ENCODE measurements at places on chromosomes 6 and 20.

- no peak for DNase-seq
These were observed 32.5 kb upstream of the TMEM244 start for GRCh38 chr6:129893640-129894039.

GRCh38 chr6:13434777-13435176 is 52.6 kb downstream of the GFOD1 start:
- DNase-seq: no peak

DNA sequence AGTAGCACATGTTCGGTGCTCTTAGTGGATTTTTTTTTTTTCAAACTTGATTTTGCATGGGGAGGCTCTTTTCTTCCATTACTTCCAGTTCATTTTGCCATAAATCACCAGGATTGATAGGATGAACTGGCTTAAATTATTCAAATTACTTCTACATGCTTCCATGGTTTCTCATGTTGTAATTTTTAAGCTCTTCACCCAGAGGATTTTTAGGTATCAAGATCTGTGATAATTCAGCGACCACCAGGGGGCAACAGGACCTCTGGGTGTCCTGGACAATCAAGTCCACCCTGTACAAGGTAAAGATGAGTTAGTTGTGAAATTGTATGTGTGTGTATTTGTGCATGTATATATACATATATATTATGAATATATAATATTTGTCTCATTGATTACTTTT is 4.2 kb upstream of the EPHA7 start:
- no peak for DNase-seq

GRCh38 chr20:48076747-48077146 is 291.5 kb upstream of the SULF2 start:
- no peak for DNase-seq

DNA sequence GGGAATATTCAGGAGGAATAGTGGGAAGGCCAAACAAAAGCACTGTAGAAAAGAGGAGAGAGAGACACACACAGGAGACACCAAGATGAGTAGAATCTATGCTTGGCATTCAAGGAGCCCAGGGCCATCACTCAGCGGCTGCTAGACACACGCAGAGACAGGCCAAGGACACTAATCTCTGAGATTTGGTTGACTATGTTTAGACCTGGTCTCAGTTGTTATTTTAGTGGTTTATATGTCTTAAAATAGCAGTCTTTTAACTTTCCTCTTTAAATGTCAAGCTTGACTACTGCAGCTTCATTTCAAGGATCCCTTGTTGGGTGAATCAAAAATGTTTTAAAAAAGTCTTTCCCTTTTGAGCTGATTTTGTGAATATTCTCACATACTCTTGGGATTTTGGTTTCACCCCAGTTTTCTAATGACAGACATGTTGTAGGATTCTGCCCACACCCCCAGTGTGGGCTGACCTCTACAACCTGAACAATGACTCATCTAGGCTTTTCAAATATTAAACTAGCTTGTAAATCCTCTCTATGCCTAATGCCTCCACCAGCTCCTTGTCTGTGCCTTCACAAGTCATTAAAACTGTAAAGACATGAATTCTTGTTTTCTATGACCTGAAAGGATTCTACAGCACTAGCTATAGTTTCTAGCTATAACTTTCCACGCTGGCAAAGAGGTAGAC is 142.7 kb upstream of the EXOC2 start:
- DNase-seq: peak; percentile 64

DNA sequence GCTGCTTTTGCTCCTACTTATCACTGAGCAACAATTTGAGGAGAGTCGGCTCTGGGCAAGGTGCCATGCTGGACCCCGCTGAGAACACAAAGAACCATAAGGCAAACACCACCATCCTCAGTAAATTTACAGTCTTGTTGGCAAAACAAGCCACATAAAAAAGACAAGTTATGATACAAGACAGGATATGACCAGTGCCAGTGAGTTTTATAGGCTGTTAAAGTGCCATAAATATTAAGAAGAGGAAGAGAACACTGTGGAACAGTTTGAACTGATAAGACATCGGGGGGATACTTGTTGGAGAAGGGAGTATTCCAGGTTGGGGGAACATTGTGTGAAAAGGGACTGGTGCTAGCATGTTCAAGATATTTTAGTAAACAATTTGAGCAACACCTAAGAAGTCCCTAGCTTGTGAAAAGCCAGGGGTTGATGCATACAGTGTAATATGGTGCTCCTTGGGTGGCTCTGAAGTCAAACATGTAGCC is 25.3 kb upstream of the RIPOR2 start:
- no peak for DNase-seq

DNA sequence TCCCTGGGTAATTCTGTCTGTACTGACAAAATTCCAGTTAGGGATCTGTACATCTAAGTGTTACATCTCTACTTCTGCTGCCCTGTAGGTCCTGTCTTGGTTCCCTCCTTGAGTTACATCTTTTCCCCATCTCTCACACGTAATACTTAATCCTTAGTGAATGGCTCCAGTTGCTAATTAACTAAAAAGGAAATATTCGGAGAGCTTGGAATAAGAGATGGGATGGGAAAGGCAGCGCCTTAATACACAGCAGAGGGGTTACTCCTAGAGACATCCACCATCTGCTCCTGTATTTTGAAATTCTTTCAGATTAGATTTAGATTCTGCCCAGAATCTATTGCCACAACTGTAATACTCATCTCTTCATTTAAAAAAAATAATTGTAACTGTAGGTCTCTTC is 384.0 kb downstream of the SAMD5 start:
- no peak for DNase-seq

- no peak for DNase-seq
These were observed 421.4 kb upstream of the RUNX2 start for GRCh38 chr6:44906761-44907160.

GRCh38 chr6:118894425-118895260 is 691 bp downstream of the ASF1A start:
- peak; percentile 77 for DNase-seq

DNA sequence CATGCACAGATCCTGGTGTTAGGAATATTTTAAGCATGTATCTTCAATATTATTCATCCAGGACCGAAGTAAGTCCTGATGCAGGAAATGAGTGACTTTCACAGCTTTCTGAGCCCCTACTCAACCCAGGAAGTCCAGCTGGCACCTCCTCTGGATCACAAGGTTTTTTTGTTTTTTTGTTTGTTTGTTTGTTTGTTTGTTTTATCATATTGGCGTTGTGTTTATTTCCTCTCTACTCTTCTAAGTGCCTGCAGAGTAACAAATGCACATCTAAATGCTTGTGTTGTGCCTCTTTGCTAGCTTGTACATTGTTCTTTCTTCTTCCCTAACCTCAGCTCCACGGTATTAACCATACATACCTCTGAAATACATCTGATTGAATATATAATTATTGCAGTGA is 594.3 kb upstream of the ADGRB3 start:
- no peak for DNase-seq

GRCh38 chr20:47125508-47125757 is 230.8 kb downstream of the EYA2 start:
- DNase-seq: no peak

GRCh38 chr20:846894-847278 is 13.4 kb downstream of the FAM110A start:
- no peak for DNase-seq

- DNase-seq: no peak
These were observed 1.6 kb downstream of the TFAP2C start for GRCh38 chr20:56630506-56631317.

GRCh38 chr6:78925317-78925716 is 58.0 kb downstream of the IRAK1BP1 start:
- DNase-seq: no peak

DNA sequence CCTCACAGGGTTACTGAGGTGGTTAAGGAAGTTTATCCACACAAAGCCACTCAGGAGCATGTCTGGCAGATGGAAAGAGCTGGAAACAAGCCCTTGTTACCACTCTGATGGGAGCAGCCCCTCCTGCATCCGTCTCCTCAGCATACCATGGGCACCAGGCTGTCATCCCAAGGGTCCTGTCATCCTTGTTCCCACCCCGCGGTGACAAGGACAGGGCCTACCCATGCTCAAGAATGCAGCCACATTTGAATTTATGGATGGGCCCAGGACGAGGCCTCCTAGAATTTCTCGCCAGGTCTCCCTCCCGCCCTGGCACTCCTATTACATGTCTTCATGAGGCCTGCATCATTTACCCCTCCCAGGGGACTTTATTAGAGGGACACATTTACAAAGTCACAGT is 60.0 kb downstream of the NPEPL1 start:
- no peak for DNase-seq

DNA sequence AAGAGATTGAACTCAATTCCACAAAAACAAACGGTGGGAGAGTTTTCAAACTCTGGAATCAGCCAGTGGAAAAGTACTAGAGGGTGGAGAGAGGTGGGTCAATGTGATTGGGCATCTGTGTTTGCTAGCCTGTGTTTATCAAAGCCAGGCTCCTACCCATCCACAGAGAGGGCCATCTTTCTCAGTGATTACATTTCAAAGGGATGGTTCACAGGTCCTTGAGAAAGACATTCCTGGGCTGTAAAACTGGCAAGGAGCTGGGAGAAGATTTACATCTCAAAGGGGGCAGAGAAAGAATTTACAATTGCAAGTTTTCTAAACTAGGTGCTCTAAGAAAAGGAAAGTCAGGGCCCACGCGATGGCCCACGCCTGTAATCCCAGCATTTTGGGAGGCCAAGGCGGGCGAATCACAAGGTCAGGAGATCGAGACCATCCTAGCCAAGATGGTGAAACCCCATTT is 146.8 kb upstream of the UST start:
- no peak for DNase-seq

DNA sequence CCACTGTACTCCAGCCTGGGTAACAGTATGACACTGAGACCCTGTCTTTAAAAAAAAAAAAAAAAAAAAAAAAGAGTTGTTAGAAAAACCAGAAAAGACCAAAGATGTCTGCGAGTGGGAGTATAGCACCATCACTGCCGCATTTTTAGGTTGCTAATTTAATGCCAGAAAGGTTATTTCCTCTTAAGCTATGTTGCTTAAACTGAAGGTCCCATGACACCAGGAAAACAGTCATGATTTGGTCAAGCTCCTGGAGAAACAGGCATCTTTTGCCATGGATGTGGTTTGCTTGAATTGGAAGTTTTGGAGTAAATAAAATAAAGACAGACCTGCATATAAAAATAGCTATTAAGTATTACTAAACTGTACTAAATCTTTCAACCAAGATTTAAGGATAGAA is 68.3 kb upstream of the TNFRSF21 start:
- no peak for DNase-seq

DNA sequence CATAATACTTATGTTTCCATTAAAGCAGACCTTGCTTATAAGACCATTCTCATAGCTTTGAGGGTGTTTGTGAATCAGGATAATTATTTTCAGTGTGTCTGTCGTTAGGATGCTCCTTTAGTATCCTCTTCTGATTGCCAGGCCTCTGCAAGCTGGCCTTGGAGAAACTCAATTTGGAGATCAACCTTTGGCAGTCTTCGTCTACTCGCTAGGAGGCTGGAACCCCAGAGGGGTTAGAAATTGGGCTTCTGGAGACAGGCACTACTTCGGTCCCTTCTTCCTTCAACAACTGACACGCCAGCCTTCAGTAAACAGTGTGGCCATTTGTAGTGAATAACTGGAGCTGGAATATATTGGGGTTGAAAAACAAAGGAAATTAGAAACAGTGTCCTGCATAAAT is 100.8 kb upstream of the CITED2 start:
- DNase-seq: no peak
